Upper lobe of right lung (tissue), 1 donor: ENCODE measurements at places on chromosomes 2 and 18. TPM values are rescaled to one million over a fixed set of nuclear protein-coding genes. Genes with fewer than 3 reads are reported as not detected.

DNA sequence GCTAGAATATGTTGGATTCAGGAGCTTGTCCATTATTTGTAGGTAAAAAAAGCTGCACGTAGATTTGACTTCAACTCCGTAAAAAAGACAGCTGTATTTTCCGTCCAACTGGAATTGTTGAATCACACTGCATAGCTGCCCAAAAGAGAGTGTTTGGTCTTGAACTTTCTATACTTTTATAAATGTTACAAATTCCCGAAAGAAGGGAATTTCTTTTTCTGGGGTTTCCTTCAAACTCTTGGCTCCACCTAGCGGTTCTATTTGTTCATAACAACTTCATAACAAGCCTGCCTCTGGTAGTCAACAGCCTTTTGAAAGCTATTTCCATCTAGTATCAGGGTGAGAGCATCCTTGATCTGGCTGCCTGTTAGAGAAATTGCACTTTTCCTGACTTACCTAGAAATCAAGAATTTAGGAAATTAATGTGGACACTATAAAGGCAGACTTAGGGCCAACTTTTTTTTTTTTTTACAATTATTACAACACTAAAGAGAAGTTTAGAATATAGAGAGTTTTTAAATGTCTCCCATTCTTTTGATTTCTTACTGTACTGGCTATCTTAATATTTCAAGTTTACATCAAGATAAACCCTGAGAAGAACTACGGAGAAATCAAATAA lies 48.1 kb downstream of the TMEM185B start:
- DNase-seq, result no peak

GRCh38 chr2:76169276-76170008 lies 458.7 kb upstream of the GCFC2 start:
- no peak for DNase-seq

DNA sequence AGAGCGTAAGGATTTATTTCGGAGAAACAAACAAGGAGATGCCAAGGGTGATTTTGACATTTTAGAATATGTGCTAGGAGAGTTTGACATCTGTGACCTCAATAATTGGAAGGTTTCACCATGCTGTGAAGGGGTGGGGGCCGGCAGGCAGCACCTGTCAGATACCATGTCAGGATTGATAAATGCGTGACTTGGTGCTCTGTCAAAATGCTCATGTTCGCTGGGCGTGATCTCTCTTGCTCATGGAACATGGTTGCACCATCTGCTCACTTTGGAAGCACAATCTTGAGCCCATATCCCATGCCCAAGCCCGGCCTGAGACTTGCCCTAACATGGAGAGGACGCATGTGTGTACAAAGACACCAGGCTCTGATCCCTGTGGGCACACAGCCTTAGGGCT lies 347.6 kb downstream of the RNF144A start:
- no peak for DNase-seq

DNA sequence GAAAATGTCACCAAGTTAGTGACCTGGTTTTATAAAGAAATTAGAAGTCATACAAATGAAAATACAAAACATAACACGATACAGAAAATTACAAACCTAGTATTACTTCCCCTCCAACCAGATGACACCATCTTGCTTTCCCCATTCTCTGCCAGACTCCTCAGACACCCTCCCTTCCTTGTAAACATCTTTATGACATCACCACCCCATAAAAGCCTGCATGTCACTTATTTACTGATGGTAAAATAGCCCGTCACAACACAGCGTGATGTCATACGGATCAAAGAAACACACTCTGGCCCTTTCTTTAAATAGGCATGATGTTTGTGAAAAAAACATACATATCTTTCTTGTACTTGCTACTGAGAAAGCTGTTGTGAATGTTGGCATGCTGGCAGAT lies 254.8 kb upstream of the SOX11 start:
- no peak for DNase-seq

DNA sequence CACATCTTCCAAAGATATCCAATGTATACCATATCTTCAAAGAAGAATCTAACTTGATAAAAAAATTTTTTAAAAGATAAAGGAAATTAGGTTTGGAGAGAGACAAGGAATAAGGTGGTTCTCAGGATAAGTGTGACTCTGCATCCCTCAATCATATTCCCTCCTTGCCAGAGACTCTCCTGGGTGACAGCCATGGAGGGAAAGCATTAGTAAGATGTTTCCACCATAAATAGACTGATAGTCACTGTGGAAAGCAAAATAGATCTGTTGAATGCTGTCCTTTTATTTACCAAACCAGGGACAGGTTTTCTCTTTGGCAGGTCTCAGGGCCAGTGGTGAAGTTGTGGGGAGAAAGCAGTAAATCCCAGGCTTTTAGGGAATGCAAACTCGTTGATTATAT lies 107.6 kb downstream of the PRPF40A start:
- no peak for DNase-seq

- no peak for DNase-seq
Measured at GRCh38 chr2:106159866-106160785, 34.0 kb downstream of the UXS1 start.

DNA sequence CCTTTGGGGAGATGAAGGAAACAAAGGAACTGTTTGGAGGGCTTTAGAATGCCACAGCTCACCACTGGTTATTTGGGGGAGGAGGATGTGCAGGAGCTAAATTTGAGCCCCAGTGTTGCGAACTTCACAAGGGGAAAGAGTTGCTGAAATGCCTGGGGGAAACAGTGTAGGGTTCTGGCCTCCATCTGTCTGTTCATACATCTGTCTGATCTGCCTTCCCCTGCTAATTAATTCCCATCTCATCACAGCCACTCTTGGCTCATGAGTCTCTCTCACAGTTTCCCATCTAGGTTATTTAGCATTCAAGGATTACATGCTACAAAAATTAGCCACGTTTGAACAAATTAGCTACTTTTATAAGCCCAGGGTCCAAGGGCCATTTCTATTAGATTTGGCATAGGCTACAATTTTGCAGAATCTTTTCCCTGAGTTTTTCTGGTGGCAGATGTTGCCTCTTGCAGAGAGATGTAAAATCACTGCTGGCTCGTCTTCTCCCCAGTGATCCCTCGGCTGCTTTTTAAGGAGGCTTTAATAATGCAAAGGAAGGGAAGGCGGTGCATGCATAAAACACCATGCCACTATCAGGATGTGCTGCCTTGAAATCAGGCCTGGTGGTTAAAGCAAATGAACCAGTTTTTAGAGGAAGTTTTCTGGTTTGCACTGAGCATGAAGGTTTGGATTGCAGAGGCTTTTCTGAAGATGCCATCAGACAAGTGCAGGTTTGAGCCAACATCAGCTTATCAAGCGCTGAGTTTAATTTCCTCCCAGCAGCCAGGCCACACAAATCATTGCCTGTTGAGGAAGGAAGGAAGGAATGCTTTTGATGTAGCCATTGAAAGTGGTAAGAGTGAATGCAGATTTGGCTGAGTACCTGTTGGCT lies 35.0 kb downstream of the ADD2 start:
- no peak for DNase-seq

DNA sequence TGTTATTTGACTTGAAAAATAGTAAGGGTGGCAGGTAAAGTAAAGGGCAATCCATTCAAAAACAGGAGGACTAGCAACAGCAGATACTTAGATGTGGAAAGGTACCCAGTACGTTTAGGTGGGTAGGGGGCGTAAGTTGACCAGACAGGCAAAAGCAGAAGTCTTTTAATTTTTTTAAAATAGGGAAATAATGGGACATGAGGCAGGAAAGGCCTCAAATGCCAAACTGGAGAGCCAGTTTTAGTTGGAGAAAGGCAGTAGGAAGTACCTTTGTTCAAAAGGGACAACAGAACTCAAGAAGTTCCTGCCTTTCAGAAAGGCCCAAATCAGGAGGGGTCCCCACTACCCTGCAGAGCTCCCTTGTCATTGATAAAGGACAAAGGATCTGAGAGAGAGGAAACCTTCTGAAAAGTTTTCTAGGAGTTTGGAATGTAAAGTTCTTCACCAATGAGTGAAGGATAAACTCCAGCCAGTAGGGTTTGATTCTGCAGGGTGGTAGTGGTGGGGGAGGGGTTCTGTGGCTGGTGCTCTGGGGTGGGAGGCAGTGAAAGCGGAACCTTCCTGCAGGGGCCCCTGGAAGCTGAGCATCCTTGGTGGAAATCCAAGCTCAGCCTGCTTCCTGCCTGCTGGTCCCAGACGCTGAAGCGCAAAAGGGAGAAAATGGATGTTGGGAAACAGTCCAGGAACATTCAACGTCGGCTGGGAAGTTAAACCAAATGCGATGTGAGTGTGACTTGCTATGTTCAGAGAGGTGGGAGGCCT lies 40.1 kb downstream of the TMEM17 start:
- no peak for DNase-seq

- no peak for DNase-seq
Measured at GRCh38 chr2:96798733-96799622, 17.1 kb upstream of the CNNM3 start.

DNA sequence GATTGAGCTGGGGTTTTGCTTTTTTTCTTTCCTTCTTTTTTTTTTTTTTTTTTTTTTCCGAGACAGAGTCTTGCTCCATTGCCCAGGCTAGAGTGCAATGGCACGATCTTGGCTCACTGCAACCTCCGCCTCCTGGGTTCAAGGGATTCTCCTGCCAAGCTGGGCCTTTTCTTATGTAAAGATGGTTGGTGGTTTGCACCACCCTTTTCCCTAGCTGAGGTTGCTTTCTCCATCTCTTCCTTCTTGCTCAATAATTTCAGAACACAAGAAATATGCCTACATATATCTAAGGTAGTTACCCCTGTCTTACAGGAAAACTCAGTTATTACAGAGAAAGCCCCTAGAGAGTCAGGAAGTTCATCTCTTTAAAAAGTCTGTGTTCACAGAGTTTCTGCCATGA lies 7.0 kb downstream of the TTC39C start:
- no peak for DNase-seq

GRCh38 chr18:11369556-11369955 lies 220.2 kb upstream of the PIEZO2 start:
- DNase-seq, result no peak

DNA sequence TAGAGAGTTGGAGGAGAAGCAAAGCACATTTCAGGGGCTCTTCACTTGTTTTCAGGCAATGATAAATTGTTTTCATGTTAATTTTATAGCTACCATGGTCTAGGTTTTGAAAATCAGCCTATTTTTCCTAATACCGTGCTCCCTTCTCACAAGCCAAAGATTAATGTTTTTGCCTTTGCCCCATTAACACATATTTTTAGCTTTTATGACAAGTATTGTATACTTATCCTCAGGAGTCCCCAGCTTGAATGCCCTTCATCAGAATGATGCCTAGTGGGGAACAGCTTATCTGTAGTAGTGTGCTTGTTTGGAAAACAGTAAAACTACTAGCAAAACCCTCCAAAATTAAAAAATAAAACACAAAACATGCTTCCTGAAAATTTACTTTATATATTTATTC lies 194.0 kb downstream of the LNPK start:
- DNase-seq, result no peak

DNA sequence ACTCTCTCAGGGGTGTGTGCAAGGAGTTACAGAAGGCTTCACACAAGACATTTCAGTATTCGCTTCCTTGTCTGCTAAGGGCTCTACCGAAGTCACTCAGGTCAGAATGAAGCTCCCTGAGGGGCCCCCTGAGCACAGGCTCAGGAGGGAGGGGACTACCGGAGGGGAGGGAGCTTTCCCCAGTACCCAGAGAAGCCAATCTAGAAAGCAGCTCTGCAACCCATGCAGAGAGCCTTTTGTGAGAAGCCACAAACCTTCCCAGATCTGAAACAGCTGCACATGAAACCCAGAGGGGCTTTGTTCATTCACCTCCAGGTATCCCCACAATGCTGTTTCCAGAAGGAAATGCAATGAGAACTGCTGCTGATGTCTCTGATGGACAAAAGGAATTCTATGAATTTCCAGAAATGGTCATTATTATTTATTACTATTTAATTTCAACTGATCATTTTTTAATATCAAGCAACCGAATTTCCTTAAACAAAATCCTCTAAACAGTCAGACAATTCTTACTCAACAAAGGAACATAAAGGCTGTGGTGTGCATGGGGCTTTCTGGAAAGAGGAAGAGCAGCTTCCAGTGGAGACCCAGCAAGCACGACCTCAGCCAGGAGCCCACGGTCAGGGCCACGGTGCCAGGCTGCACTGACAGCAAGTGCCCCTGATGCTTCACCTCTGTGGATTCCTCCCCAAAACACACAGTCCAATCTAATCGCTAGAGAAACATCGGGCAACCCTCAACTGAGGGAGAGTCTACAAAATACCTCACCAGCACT lies 42.0 kb downstream of the NDUFA10 start:
- no peak for DNase-seq

GRCh38 chr18:9737006-9737405 lies 28.9 kb downstream of the RAB31 start:
- DNase-seq, result no peak

GRCh38 chr2:42256505-42256904 lies 87.4 kb downstream of the EML4 start:
- DNase-seq, result no peak

The REG1B gene
- not detected for total RNA-seq

The HRH4 gene
- 1.7 TPM for total RNA-seq

The RUFY4 gene
- not detected for total RNA-seq

The CHRNA1 gene
- total RNA-seq, result 0.52 TPM

The ZEB2 gene
- total RNA-seq, result 178 TPM

The THSD7B gene
- 0.14 TPM for total RNA-seq

The CREG2 gene
- not detected for total RNA-seq

The TMEFF2 gene
- total RNA-seq, result not detected
